ENCODE measurements at places on chromosomes 12 and 14. TPM values are rescaled to one million over a fixed set of nuclear protein-coding genes. Genes with fewer than 3 reads are reported as not detected.

DNA sequence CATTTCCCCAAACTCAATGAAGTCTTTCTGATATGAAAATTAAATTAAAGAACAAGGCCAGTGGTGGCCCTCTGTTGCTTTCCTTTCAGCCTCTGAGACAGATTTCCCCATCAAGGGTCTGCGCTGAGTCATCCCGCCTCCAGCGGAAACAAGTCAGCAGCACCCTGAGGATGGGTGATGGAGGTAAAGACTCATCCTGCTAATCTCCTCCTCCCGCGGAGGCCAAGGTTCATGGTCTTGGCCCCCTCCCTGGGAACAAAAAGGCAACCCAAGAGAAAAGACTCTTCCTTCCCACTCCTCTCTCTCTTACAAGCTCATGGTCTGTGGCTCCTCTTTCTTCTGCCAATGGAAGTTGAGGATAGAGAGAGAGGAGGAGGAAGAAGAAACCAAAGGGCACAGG lies 9.0 kb upstream of the NUMB start:
- DNase-seq, result no peak

- no peak for DNase-seq
Observed at GRCh38 chr14:77025744-77026165, 2.8 kb downstream of the IRF2BPL start.

DNA sequence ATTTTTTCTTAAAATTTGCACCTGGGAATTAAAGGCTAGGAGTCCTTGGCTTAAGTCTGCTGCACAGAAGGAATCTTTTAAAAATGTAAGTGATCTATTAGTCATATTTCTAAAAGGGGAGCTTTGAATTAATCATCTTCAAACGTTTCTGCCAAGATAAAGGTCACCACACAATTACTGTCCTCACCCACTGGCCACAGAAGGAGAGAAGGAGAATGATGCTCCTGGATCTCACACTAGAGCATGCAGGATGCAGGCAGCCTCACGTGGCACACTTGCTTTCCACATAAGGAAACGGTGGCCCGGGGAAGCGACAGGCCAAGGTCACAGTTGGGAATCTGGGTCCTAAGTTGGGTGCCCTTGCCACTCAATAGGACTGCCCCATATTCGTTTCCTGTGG lies 16.9 kb downstream of the PLEKHG7 start:
- DNase-seq, result no peak

GRCh38 chr14:24436355-24437019 lies 6.1 kb downstream of the SDR39U1 start:
- DNase-seq, result no peak

DNA sequence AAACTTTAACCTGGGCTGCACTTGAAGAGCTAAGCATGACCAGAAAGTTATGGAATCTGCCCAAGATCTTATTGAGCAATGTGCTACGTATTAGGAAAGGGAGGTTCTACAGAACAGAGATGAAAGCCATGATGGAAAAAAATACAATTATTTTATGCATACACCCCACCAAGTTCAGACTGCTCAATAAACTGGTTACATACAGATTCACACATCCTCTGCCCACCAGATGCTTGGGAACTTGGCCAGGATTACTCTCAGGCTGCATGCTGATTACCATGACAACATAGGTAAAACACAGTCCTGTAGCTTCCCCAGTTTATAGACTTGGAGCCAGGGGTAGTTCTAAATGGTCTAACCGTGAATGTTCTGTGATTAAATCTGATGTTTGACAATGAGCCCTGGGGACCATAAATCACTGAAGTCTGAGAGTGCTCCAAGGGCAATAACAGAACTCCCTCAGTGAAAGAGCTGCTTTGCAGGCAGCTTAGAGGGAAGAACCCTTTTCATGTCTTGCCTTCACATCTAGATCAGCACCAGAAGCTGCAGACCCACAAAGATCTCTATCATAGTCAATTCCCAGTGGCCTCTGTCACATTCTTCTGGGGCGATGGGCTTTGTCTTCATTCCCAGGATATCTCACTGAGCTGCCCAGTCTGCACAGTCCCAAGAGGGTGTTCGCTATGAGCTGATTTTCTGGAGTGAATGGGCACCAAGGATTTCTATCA lies 232.2 kb downstream of the EMP1 start:
- DNase-seq, result no peak

GRCh38 chr12:93098077-93098476 lies 169.0 kb upstream of the EEA1 start:
- peak; percentile 79 for DNase-seq

DNA sequence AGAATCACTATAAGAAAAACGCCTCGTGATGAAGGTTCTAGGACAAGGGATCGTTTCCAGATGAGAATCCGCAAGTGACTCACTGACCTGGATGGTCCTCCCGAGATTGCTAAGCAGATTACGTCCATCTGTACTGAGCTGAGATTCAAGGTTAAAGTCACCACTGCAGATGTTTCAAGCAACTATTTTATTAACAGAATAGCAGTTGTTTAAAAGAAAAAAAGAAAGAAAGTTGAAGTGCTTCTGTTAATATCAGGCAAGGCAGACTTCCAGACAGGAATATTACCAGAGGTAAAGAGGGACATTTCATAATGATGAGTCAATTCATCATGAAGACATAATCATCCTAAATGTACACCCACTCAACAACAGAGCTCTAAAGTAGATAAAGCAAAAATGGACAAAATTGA lies 17.9 kb downstream of the PXN start:
- DNase-seq, result no peak

DNA sequence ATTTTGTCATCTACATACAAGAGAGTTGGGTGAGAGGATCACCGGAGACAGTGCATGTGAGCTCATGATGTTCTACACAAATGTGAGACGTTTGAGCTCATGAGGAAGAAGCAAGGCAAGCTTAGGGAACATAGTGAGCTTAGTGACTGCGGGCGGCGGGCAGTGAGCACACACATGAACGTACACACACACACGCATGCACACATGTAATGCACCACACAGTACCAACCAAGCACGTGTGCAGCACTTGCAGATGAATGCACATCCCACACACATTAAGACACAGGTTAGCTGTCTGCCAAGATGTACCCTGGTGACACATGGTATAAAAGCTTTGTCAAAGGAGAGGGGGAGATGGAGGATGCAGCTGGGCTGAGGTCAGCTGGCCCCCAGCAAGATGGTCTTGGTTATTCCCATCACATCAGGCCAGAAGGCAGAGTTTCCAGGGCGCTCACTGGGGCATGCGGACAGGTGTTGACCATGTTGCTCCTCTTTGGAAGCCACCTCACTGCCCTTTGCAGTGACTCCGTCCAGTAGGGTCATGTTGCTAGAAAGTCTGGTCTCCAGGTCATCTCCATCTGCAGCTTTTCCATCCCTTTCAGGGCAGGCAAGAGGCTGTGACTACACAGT lies 8.7 kb upstream of the CACNA2D4 start:
- peak; percentile 31 for DNase-seq

- DNase-seq, result no peak
Observed at GRCh38 chr14:69985463-69985862, 106.2 kb downstream of the SMOC1 start.

DNA sequence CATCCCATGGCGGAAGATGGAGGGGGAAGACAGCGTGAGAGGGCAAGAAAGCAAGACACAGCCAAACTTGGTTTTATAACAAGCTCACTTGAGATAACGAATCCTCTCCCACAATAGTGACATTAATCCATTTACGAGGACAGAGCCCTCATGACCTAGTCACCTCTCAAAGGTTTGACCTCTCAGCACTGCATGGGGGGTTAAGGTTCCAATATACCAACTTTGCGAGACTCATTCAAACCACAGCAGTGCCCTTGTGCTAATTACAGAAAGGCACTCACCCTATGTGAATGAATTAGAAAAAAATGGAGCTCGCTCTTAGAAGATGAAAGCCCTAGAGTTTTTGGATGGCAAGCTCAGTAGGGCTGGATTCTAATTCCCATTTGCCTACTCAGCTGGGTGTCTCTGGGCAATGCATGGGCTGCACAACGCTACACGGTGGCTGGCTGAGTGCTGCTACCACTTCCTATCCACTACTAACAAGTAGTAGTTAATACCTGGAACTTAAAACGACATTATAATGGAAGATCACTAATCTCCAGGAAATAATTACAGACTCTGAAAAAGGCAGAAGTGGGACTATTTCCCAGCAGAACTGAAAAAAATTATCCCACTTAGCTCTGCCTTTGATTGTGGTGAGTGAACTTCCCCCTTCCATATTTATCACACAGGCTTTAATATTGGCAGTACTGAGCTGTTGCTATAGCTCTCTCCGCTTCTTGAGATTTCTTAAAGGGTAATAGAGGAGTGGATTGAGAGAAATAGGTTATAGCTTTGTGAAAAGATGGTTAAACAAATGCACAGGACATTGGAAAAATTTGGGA lies 27.5 kb downstream of the TESPA1 start:
- DNase-seq, result no peak

- DNase-seq, result no peak
Observed at GRCh38 chr14:74619672-74620131, 7.7 kb upstream of the LTBP2 start.

DNA sequence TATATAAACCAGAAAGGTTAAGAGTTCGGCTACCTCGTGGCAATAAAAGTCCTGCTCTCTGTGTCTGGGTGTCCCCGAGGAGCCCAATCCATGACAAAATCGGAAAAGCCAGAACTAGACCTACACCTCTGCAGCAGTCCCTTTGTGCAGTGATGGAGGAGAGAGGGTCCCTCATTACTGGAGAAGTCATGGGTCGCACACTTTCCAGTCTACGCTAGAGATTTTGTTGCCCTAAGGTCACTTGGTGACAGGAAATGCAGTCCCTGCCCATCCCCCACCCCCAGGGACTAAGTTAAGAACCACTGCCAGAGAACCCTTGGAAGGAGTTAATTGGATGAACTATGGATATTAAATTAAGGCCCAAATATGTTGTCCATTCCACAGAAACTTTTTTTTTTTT lies 104.4 kb upstream of the ATF7IP start:
- no peak for DNase-seq

- no peak for DNase-seq
Observed at GRCh38 chr12:90028635-90029051, 320.0 kb upstream of the ATP2B1 start.

DNA sequence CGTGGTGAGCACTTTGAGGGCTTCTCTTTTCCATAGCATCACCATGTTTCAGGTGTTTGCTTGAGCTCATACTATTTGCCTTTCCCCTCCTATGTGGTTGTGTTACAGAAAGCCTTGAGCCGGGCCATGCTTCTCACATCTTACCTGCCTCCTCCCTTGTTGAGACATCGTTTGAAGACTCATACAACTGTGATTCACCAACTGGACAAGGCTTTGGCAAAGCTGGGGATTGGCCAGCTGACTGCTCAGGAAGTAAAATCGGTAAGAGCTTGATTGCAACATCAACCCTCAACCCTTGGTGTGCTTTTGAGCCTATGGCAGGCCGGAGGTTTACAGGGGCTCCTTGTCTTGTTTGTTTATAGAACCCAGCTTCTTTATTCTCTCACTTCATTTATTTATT lies 8.1 kb downstream of the LETMD1 start:
- DNase-seq, result no peak

GRCh38 chr14:55807053-55807880 lies 227.3 kb downstream of the KTN1 start:
- peak; percentile 62 for DNase-seq

GRCh38 chr12:112342587-112342986 lies 39.6 kb downstream of the HECTD4 start:
- no peak for DNase-seq

DNA sequence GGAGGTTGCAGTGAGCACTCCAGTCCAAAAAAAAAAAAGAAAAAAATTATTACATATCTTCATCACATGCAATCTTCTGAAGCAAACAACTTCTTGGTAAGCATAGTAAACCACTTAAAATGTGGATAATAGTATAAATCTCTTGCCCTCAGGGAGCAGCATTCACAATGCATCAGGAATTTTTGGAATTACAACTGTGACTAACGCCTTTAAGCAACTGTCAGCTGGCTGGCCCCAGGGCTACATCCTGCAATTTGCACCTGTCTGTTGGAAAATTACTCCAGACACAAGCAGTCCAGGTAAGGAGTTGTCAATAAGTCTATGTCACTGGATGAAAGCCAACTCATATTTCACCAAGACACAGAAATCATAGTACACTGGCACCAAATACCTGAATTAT lies 5.5 kb upstream of the SLC7A7 start:
- DNase-seq, result no peak

DNA sequence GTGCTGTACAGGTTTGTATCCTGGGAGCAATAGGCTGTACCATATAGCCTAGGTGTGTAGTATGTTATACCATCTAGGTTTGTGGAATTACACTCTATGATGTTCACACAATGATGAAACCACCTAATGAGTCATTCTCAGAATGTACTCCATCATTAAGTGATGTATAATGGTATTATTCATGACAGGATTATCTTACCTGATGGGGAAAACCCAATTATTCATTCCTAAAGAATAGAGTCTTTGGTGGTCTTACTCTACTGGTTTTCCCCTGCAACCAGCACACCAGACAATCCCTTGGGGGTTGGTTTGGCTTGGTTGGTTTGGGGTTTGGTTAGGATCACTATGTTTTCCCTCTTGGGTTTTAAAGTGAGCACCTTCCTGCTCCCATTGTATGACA lies 12.6 kb upstream of the OR10P1 start:
- DNase-seq, result no peak

- DNase-seq, result no peak
Observed at GRCh38 chr14:102732924-102733323, 44.3 kb upstream of the TRAF3 start.

DNA sequence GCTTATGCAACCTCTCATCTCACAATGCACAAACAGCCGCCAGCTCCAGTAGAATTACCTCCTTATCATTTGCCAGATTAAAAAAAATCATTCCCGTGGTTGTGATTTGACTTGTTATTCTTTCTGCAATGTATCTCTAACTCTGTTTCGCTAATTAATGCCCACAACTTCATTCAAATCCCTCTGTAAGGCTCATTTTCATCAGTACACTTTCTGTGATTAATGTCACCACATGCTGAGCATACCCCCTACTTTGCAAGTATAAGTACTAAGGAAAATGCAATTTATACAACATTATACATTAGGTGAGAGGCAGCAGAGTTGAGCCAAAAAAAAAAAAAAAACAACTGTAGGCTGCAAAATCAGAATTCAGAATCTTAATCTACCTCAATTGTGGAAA lies 166.0 kb downstream of the FSCB start:
- no peak for DNase-seq

GRCh38 chr14:104265918-104266630 lies 127.7 kb downstream of the KIF26A start:
- peak; percentile 22 for DNase-seq

GRCh38 chr14:67311868-67312267 lies 47.7 kb downstream of the ATP6V1D start:
- DNase-seq, result no peak

GRCh38 chr12:31804185-31804504 lies 75.3 kb upstream of the AMN1 start:
- no peak for DNase-seq

The STXBP6 gene
- polyA plus RNA-seq, result 3.8 TPM

The RPS29 gene
- 1,071 TPM for polyA plus RNA-seq

The HOXC6 gene
- not detected for polyA plus RNA-seq

The OTOGL gene
- polyA plus RNA-seq, result 0.01 TPM

The PPM1H gene
- 2.5 TPM for polyA plus RNA-seq

The FERMT2 gene
- 45.9 TPM for polyA plus RNA-seq

The FAM181A gene
- not detected for polyA plus RNA-seq

The ANO2 gene
- polyA plus RNA-seq, result 0.25 TPM
